ENCODE measurements at places on chromosomes 16 and 17.

GRCh38 chr17:79728169-79728907 is 2.4 kb upstream of the ENPP7 start:
- DNase-seq = peak; percentile 87

GRCh38 chr17:42179335-42179734 is 1.6 kb downstream of the KCNH4 start:
- no peak for DNase-seq

DNA sequence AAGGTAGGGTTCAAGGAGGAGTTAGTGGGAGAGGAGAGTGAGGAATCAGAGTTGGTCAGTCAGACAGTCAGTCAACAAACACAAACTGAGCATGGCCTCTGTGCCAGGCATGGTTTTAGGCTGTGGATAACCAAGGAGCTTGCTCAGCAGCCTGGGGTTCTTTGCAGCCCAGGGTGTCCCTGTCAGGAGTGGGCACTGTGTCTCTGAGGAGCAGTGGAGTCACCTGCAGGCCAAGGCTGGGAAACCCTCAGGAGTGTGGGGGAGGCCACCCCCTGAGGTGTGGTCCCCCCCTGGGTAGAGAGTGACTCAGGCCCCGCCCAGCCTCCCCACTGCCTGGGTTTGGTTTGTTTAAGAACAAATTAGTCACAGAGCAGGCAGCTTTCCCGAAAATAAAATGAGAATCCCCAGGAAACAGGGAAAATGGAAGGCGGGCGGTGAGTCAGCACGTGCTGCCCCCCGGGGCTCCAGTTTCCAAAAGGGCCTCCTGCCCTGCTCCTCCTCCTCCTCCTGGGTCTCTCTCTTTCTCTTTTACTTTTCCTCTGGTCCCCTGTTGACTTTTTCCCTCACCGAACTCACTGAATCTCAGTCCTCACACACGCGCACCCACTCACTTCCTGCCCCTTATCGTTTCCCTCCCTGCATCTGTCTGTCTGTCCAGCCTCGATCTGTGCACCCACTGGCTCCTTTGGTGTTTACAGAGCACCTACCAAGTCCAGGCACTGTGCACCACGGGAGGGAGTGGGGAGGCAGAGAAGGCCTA is 44.3 kb downstream of the SOCS3 start:
- peak; percentile 90 for DNase-seq

GRCh38 chr16:29011851-29012250 is 27.0 kb downstream of the LAT start:
- DNase-seq = no peak

DNA sequence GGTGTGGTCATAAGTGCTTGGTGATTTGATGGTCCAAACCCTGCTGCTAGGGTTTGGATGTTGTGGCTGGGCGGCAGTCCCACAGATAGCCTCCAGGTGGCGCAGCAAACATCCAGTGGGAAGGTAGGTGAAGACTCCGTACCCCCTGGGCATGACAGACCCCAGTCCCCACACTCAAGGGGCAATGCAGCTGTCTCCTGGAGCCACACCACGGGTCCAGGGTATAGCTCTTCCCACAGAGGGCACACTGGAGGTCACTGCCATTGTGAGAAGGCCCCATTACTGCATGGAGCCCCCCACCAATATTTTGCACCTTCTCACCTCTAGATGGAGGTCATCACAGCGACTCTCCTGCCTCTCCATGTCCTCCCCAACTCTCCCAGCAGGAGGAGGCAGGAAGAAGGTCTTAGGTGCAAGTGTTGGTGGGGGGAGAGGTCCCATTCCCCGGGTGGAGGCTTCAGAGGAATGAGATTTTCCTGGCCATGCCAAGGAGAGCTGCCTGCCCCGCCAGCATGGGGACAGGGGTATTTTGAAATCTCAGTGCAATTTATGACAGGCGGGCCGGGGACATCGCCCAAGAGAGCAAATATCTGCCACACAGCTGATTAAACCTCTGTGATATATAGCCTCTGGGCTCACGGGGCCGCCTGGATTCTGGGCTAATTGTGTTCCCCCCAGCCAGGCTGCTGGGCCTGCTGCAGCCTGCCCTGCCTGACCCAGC is 17.1 kb upstream of the C17orf113 start:
- peak; percentile 89 for DNase-seq

DNA sequence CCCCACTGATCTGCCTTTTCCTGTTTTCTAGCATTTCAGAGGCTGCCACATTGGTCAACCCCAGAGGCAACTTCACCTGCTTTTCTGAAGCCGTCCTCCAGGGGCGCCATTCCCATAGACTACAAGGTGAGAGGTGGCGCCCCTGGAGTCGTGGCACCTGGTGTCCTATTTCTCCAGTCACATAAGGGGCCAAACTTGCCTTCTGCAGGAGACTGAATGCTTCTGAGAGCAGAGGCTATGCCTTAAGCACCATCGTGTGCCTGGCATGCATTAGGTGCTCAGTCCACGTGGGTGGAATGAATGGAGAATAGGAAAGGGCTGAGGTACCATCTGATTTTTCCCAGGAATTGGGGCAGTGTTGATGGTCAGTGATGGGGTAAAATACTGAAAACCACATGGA is 164.8 kb downstream of the HAPSTR1 start:
- DNase-seq = no peak

GRCh38 chr16:85567935-85568334 is 45.2 kb upstream of the GSE1 start:
- DNase-seq = no peak
